Progenitor cell of endocrine pancreas (in vitro differentiated cells): ENCODE measurements at places on chromosomes 7 and 10. TPM values are rescaled to one million over a fixed set of nuclear protein-coding genes. Genes with fewer than 3 reads are reported as not detected.

LRRN3 gene
- 1.6 and 1.7 TPM in 2 replicates for total RNA-seq

DNAJC30 gene
- total RNA-seq = 10.4 and 11.1 TPM in 2 replicates

NFKB2 gene
- 21.6 and 23.1 TPM in 2 replicates for total RNA-seq

TNPO3 gene
- 44.8 and 44.9 TPM in 2 replicates for total RNA-seq

SLC35B4 gene
- 31.6 and 34.2 TPM in 2 replicates for total RNA-seq

LRRD1 gene
- total RNA-seq = 0.31 and 0.34 TPM in 2 replicates

GRCh38 chr10:10804998-10805740 lies 212.5 kb upstream of the CELF2 start:
- peaks cover 37% of the 10 kb centered on the region for H3K27me3 ChIP-seq
- no peak overlapping the region for H3K4me3 ChIP-seq
- H3K27ac ChIP-seq = no peak overlapping the region
- DNase-seq = no peak

LRRTM3 gene
- not detected in 2 replicates for total RNA-seq

DNA sequence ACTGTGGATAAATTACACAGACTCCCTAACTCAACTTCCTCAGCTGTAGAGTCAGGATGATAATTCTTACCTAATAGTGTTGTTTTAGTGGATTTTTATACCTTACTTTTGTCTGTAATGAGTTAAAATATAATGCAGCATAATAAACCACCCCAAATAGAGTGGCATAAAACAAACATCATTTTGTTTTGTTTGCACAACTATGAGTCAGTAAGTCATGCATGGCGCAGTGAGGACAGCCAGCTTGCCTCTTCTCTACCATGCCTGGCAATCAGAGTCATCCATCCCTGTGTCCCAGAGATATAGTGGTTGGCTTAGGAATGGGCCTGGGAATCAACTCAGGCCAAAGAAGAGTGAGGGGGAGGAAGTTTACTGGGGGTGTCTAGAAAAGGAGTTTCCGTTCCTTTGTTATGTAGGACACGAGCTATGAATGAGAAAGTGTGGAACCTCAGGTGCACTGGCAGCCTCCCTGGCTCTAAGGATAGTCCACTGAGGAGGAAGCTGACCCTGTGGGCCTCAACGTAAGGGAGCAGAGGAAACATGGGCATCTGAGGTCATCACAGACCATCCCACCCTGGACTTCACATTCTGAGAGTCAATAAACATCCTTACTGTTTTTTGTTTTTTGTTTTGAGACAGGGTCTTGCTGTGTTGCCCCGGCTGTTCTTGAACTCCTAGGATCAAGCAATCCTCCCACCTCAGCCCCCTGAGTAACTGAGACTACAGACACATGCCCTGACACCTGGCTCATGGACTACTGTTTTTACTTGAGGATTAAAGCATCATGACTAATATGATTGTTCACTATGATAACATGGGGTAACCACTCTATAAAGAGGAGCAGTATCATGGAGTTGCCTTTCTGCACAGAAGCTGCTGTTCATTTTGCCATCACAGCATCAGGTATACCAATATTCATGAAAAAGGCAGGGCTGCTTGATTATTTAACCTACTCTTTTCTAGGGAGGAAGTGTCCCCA lies 21.0 kb upstream of the GRB10 start:
- H3K27me3 ChIP-seq = peaks cover 34% of the 10 kb centered on the region
- no peak for DNase-seq
- H3K36me3 ChIP-seq = peaks cover under 1% of the 10 kb centered on the region
- no peaks in the 10 kb centered on the region for H3K4me1 ChIP-seq
- no peak overlapping the region for H3K27ac ChIP-seq
- H3K4me3 ChIP-seq = no peak overlapping the region

DNA sequence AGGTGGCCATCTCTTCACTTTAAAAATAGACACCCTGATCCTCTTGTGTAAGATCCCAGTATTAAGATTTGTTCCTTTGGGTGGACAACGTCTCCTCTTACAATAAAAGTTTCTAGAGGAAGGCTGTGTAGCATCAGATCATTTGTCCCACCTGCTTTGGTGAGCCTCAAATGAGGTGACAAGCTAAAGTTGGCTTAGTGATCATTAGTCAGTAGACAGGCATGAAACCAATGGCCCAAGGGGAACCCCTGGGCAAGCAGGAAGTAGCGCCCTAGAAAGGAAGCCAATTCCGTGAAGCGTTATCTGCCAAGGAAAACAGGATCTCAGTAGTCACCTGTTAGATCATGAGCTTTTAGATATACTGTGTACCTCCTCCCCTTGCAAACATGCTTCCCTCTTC lies 66.8 kb downstream of the PCGF5 start:
- H3K4me3 ChIP-seq = no peak overlapping the region
- no peak for DNase-seq
- H3K27me3 ChIP-seq = peaks cover 11% of the 10 kb centered on the region
- no peak overlapping the region for H3K27ac ChIP-seq

GRCh38 chr7:155738652-155739537 lies 73.4 kb downstream of the SHH start:
- peaks cover 2% of the 10 kb centered on the region for H3K27me3 ChIP-seq
- H3K4me3 ChIP-seq = no peak overlapping the region
- no peak overlapping the region for H3K27ac ChIP-seq
- H3K36me3 ChIP-seq = peaks cover 28% of the 10 kb centered on the region
- peaks cover 3% of the 10 kb centered on the region for H3K4me1 ChIP-seq
